ENCODE measurements at places on chromosomes 2 and 18.
A peak's percentile ranks its signal among the peaks of the same experiment; 100 is the strongest.

GRCh38 chr2:38742797-38743559 is 8.2 kb downstream of the SRSF7 start:
- no peak for DNase-seq

DNA sequence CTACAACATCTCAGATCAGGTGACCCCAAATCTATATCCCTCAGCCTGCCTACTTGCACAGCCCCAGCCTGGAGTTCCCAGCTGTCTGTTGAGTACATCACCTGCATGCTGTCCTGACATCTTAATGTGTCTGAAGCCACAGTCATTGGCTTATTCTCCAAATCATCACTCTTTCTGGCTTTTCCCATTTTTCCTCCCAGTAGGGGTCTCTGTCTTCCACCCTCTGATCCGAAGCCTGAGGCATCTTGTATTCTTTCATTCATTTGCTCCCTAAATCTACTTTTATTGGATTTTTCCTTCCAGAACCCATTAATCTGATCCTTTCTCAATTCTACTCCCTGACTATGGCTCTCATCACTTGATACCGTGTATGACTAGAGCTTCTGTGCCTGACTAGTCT is 332.9 kb upstream of the DCC start:
- DNase-seq: no peak

DNA sequence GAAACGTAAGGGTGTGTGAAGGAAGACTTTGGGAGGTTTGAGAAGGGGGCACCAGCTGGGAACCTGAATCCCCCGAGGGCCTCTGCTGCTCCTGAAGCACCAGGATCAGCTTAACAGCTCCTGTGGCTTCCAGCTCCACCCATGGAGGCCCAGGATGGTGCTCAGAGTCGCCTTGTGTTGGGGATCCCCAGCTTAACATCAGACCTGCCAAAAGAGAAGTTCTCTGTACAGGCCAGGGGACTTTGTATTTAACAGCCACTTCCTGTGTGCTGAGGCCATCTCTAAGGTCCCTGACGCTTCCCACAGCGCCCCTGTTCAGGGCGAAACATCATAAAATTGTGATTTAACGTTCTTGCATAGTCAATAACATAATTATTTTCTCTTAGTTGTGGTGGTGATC is 77.5 kb downstream of the NCK2 start:
- no peak for DNase-seq

- DNase-seq: no peak
Observed at GRCh38 chr2:227876300-227876801, 4.9 kb downstream of the DAW1 start.

- DNase-seq: no peak
Observed at GRCh38 chr2:26382564-26382963, 19.2 kb upstream of the DRC1 start.

- no peak for DNase-seq
Observed at GRCh38 chr2:218192902-218193430, 24.0 kb upstream of the ARPC2 start.

DNA sequence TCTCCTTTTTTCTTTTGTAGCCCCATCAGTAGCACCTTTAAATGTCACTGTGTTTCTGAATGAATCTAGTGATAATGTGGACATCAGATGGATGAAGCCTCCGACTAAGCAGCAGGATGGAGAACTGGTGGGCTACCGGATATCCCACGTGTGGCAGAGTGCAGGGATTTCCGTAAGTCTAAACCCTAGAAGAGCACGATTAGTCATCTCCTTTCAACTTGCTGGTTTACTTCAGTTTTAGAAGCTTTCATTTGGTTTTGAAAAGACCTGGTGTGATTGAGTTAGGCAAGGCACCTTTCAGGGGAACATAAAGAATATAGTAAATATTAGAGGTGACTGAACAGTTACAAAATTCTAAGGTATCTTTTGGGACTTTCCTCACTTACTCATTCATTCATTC is 72.2 kb upstream of the TMEM87B start:
- no peak for DNase-seq

GRCh38 chr18:32596501-32596900 is 125.8 kb upstream of the GAREM1 start:
- no peak for DNase-seq

DNA sequence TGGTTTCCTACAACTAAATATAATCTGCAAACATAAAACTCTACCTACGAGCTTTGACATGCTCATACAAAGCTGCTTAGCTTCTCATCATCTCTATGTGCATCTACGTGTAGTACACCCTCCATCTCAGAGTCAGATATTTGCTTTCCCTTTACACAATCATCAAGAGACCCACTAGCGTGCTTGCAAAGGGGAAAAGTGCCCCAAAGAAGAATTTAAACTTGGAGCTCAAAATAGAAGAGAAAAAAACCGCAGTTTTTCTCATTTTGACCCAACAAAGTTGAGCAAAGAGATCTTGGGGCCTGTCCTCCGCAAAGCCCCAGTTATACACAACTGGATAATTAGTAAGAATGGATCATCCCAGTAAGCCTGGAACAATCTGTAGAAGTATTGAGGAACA is 104.1 kb downstream of the PAX3 start:
- DNase-seq: no peak

DNA sequence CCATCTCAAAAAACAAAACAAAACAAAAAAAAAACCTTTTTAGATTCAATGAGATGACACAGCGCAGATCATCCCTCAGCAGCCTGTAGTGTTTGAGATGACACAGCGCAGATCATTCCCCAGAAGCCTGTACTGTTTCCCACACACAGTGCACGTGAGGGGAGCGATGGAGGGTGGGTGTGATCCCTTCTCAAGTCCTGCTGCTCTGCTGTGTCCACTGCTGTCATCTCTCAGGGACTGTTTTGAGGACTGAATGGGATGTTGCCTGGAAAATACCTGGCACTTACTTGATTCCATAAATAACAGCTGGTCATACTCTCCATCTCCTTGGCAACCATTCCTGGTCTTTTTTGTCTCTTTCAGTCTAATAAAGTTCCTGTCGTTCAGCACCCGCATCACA is 25.7 kb downstream of the TGOLN2 start:
- no peak for DNase-seq

- no peak for DNase-seq
Observed at GRCh38 chr2:88709181-88709631, 17.7 kb downstream of the RPIA start.

DNA sequence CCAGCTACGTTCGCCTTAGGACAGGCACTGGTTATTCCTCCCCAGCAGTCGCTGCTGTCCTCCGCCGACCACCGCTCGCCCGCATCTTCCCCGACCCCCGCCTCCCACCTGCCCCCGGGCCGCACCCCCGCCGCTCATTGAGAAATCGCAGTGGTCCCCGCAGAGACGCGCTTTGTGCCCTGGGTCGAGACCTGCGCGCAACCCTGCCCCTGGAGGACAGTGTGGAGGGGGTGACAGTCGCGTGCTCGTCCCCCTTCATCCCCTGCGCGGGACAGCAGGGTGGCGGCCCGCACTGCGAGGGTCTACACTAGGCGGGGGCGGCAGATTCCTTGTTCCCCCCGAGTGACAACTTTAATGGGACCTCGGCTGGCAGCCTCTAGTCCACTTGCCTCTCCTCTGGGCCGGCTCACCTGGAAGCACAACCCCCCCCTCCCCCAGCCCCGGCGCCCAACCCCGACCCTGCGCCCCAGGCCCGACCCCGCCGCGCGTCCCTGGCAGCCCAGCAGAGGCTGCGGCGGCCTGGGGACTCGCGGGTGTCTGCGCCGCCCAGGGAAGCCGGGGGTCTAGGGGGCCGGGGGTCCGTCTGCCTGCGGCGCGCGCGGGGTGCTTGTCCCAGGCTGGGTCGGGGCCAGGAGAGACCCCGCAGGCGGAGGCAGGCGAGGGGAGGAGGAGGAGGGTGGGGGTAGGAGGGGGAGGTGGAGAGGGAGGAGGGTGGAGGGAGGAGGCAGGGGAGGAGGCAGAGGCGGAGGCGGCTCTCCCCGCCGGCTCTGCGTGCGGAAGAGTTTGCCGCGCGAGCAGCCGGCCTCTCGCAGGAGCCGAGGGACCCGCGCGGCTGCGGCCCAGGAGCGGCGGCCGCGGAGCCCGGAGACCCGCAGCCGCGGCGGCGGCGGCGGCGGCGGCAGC is at the start of gene NPAS2:
NPAS2 (plus strand) TSS at position 770 of the 903 bp plus-strand sequence. CDS start 84,616 bp downstream, outside the sequence.
- DNase-seq: peak; percentile 47

- DNase-seq: no peak
Observed at GRCh38 chr2:40329739-40330030, 122.2 kb downstream of the SLC8A1 start.

- no peak for DNase-seq
Observed at GRCh38 chr18:22367303-22367702, 50.4 kb downstream of the CTAGE1 start.

- DNase-seq: no peak
Observed at GRCh38 chr2:3392216-3392615, 12.7 kb downstream of the TRAPPC12 start.

DNA sequence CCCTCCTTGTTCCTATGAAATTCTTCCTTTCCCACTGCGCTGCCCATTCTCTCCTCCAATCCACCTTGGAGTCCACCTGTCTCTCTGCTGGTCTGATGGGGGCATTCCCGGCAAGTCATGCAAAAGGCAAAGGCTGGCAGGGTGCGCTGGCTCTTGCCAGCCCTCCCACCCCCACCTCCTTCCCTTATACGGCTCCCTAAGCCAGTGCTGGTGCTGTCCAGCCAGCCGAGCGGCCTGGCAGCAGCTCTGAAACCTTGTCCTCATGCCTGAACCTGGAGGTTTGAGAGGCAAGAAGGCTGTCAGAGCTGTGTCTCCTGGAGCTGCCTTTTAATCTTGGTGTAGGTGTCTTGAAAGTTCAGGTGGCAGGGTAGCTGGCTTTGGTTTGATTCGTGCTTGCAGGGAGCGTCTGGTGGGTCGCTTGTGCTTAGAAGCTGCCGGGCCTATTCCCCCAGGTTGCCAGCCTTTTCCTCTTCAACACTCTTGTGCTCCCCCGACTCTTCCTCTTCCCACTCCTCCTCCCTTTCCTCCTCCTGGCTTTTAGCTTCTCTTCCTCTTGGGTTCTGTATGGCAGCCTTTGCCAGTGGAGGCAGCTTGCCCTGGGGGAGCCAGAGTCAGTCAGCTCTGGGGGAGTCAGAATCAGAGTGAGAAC is 748 bp downstream of the LIPG start:
- DNase-seq: no peak

- no peak for DNase-seq
Observed at GRCh38 chr18:46575851-46576250, 81.2 kb downstream of the LOXHD1 start.

DNA sequence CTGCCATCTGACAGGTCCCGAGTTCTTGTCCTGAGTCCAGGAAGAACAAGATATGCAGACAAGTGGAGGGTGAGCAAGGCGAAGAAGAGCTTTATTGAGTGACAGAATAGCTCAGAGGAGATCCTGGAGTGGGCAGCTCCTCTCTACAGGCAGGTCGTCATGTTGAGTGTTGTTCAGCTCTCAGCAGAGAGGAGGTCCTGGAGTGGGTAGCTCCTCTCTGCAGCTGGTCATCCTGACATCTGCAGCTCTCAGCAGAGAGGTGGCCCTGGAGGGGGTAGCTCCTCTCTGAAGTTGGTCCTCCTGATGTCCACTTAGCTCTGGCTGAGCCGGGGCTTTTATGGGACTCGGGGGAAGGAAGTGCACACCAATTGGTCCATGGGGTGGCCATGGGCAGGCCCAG is 90.4 kb downstream of the ATAD2B start:
- DNase-seq: no peak

DNA sequence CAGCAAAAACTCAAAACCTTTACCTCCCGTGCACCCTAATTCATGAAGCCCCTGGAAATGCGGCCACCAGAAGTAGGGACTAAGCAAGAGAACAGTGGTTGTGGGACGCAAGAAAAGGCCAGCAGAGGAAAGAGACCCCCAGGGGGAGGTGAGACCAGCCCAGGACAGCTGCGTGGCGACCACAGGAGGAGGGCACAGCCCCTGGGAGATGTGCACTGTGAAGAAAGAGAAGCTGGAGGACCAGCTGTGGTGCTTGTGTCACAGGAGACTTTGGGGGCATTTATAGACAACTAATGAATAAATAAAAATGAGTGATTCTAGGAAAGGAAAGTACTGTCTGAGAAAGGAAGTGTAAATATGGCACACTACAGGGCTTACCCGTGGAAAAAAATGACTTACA is 263.8 kb downstream of the EIPR1 start:
- no peak for DNase-seq

- no peak for DNase-seq
Observed at GRCh38 chr2:18001671-18002070, 123.2 kb downstream of the KCNS3 start.

DNA sequence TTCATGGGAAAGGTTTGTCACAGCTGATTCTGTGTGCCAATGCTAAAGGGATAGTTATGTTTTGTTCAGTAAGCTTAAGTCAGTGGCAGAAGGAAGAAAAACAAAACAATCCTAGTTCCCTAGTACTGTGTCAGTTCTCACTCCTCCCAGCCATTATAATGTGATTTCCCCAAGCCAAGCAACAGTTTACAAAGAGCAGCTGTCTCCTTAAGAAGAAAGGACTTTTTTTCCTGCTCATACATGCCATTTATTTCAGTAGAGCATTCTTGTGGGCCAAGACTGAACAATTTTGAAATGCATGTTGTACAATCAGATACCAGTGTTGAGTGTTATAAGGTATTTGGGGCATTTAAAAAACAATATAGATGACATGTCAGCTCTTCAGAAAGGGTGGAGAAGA is 52.1 kb downstream of the NEMP2 start:
- no peak for DNase-seq

GRCh38 chr2:78237704-78238103 is 715.5 kb upstream of the LRRTM4 start:
- no peak for DNase-seq

- no peak for DNase-seq
Observed at GRCh38 chr2:60356346-60356745, 197.1 kb downstream of the BCL11A start.

- DNase-seq: no peak
Observed at GRCh38 chr2:69013840-69014821, 1.2 kb downstream of the ANTXR1 start.

DNA sequence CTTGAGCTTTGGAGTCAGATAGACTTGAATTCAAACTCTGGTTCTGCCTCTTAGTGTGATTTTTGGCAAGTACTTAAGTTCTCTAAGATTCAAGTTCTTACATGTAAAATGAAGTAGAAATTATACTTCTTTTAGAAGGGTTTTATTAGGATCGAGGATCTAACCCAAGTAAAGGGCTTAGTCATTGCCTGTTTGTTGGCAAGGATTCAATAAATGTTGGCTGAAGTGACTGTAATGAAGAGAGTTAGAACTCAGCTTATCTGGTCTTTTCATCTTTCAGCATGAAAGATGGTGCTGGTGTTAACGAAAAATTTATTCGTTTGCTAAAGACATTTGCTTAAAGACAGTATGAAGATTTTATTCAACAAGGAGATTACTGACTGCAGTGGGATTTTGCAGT is 315.9 kb upstream of the THUMPD2 start:
- DNase-seq: peak; percentile 1

GRCh38 chr2:95054016-95054415 is 28.5 kb downstream of the MAL start:
- DNase-seq: no peak

DNA sequence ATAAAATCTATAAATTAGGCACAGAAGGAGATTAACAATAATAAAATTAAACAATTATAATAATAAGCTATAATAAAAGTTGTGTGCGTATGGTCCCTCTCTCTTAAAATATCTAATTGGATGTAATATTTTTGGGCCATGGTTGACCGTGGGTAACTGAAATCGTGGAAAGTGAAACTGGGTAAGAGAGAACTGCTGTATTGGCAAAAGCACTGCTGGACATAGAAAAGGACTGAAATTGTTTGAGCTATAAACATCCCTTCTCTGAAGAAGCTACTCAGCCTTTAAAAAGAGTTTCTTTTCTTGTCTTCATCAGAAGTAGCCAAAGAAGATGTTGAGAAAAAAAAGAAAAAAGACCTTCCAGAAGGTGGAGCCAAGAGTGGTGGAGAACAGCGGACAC is 379.4 kb downstream of the ZNF521 start:
- no peak for DNase-seq

- no peak for DNase-seq
Observed at GRCh38 chr2:170969872-170970496, 40.9 kb downstream of the GORASP2 start.

Measured in NCI-H345 (cell line).